ENCODE measurements at places on chromosomes 1 and 21.

GRCh38 chr1:195962051-195962450 is 646.2 kb downstream of the KCNT2 start:
- DNase-seq, result no peak

DNA sequence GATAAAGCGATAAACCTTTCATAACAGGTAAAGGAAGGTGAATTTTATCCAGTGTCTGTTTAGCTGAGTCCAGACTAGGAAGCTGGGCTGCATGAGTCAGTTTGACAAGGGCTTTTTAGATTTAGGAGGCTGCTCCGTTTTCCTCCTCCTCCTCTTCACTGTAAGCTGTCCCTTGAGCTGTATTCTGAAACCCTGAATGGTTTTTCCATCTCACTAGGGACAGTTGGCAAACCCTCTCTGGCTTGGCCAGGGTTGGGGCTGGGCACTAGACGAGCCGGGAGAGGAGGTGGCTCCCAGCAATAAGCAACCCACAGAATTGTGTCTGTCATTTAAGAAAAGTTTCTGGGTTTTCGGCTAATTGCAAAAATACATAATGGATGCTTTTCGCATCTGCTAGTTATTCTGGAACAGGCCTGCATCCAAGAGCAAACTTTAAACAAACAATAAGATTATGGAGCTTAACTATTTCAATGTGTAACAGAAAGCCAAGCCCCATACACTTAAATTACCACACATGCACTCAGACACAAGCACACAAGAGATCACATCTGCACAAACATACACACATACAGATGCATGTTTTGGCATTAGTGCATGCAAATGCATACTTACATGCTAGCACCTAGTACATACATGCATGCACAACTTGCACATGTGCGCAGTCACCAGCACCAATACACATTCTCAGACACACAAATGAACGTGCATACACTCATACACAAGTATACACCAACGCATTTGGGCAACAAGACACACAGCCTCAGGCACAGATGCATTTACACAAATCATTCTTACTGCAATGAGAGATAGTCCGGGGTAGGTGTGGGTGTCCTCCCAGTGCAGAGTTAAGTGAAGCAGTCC is 27.8 kb upstream of the FOXE3 start:
- DNase-seq, result no peak

- no peak for DNase-seq
Observed at GRCh38 chr21:32828908-32829307, 57.4 kb upstream of the PAXBP1 start.

- DNase-seq, result no peak
Observed at GRCh38 chr1:184296466-184297243, 90.2 kb upstream of the C1orf21 start.

DNA sequence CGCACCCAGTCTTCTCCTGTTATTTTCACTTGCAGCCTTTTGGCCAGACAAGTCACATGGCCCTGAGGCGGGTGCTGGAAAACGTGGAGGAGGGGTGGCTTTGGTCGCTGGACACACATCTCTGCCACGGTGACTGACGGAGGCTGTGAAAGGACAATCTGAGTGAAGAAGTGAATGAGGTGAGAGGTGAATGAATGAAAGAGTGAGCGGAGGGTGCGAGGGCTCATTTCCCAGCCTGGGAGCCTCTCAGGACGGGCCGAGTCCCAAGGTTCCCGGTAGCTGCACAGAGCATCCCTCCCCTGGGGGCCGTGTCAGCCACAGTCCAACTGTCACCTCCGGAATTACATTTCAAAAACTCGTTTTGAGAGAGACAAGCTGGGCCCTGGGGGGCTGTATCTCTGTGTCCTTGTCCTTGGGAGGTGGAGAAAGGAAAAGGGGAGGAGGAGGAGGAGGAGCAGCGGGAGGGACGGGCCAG is 89.6 kb downstream of the UBIAD1 start:
- no peak for DNase-seq

Data from ecto neural progenitor cell (in vitro differentiated cells).